ENCODE measurements at places on chromosomes 3 and 15.

DNA sequence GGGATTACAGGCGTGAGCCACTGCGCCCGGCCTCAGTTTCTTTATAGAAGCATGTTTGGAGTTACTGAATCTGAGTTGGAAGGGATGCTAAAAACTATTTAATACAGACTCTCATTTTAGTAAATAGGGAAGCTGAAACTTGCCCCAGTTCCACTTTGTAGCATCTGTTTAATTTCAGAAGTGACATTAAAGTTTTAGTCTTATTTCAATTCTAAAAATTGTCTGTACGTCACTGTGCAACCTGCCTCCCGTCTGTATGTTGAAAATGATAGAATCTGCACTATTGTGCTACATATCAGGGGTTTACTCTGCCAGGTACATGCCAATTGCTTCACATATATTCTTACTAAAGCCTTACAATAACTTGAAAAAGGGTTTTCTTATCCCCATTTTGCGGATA, 15.3 kb downstream of the CNOT10 start:
- no peak for DNase-seq

GRCh38 chr3:64612082-64612860, 75.5 kb downstream of the ADAMTS9 start:
- DNase-seq = no peak

GRCh38 chr3:16476636-16477035, 36.9 kb downstream of the RFTN1 start:
- DNase-seq = no peak

DNA sequence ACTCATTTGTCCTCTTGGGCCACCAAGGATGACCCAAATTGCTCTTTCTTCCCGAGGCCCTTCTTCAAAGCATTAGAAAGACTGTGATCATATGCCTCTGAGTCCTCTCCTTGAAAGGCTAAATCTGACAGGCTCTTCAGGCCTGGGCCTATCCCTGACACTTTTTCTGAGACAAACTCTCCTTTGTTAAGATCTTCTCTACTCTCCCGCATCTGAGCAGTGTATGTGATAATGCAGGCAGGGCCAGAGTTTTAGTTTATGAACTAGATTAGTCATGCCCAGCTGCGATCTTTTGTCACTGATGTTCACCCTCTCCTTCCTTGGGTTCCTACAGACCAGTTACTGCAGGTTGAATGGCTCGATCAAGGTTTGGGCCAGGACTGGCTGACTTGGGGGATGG, 39.2 kb downstream of the MASP1 start:
- no peak for DNase-seq
